ENCODE measurements at places on chromosomes 7 and 10.

DNA sequence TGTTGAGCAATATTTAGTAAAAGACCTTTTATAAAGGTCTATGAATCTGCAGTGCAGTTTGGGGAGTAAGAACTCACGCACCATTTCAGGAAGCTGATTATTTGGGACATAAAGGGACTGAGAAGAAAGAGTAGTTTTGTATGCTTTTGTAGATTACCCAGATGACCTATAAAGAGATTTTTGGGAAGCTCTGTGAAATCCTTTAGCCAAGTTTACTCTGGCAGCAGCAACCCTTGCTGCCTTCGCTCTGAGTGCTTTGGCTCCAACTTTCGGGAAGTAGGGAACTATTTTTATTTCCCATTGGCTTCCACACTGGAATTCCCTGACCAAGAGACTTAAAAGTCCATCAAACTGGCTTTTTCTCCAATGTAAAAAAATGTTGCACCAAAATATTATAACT is 1110.1 kb upstream of the PHF14 start:
- no peak for DNase-seq

DNA sequence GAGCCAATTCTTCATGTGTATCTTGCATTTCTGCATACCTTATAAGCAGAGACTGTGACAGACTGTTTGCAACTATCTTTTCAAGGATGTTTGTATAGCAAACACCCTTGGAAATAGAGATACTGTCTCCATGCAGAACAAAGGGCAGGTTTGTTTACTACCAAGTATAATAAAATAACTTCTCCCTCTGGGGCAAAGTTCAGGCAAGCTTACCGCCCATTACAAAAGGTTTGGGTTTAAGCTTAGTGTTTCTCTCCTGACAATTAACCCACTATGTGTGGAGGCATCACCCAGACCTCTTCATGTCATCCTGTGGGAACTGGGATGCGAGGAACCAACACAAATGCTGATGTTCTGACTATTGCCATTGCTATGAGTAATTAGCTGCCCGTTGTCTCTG is 479.1 kb upstream of the ZMIZ1 start:
- no peak for DNase-seq

- no peak for DNase-seq
Measured at GRCh38 chr7:4037308-4037707, 644.8 kb upstream of the FOXK1 start.

- DNase-seq = no peak
Measured at GRCh38 chr7:68244389-68244788, 1247.8 kb downstream of the TYW1 start.

GRCh38 chr7:156819733-156820295 is 73.2 kb downstream of the LMBR1 start:
- DNase-seq = no peak

DNA sequence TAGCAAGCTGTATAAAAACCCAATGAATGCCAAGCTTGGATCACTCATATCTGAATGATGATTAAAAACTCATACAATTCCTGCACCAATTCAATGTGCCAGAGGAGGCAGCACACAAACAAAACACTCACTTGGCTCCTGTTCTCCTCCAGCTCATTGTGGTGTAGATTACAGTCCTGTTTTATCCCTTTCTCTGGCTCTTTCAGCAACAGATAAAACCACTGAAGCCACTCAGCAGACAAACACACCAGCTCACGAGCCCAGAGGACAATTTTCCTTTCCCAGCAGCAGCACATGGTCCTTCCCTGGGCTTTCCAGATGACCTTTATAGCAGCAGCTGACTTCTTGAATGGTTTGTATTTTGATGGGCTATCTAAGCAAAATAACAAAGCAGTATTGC is 107.3 kb upstream of the STARD3NL start:
- no peak for DNase-seq

DNA sequence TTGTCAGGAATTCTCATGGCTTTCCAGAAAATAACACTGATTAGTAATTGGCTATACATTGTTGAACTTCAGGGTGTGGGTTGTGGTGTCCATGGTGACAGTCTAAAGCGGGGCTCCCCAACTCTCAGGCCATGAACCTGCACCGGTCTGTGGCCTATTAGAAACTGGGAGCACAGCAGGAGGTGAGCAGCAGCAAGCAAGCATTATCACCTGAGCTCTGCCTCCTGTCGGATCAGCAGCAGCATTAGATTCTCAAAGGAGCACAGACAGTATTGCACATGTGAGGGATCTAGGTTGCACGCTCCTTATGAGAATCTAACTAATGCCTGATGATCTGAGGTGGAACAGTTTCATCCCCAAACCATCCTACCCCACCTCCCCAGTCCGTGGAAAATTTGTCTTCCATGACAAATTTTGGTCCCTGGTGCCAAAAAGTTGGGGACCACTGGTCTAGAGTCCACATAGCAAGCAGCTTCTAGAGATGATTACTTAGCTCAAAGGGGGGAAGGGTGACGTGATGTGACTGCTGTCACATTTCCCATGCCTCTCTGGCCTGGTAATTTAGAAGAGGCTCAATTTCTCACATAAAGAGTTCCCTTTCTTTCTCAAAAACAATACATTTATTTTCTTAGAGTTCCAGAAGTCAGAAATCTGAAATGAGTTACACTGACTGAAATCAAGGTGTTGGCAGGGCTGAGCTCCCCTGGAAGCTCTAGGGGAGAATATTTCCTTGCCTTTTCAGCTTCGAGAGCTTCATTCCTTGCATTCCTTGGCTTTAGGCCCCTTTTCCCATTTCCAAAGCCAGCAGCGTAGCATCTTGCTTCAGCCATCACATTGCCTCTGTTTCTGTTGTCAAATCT is 17.6 kb upstream of the FAM221A start:
- no peak for DNase-seq

DNA sequence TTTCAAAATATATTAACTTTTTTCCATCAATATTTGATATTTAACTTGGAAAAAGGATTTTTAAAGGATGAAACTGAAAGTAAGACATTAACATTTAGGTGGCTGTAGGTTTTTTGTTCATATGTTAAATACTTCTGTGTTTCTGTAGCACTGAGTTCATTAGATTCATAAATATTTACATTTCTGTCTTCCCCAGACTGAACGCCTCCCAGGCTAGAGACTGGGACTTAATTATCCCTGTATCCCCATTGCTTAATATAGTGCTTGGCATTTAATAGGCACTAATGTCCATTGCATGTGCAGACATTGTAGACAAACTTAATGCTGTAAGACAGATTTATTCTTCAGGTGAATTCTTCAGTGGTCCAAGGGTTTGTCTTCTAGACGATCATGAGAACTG is 7.4 kb downstream of the PTPN12 start:
- no peak for DNase-seq

DNA sequence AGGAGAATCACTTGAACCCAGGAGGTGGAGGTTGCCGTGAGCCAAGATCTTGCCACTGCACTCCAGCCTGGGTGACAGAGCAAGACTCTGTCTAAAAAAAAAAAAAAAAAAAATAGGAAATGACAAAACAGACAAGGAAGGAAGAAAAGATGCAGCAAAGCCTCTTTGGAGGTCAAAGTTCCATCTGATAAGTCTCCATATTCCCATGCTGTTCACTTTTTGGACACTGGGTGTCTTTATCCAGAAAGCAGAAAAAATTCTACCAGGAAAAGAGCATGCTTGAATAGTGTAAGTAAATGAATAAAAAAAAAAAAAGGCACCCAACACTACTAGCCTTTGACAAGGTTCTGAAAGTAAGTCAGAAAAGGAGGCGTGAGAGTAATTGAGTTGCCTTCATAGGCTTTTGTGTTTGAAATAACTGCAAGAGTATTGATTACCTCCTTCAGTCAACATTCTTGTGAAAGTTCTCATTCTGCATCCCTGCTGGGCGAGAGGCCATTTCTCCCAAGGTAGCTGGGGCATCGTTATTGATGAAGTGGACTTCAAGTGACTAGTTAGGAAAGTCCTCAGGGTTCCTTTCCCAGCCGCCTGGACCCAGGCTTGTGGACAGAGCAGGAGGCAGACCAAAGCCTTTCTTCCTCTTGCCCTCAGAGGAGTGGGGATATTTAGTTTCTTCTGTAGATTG is 133.3 kb upstream of the KIF5B start:
- no peak for DNase-seq

GRCh38 chr10:114743521-114744231 is 77.9 kb upstream of the FHIP2A start:
- DNase-seq = no peak

GRCh38 chr7:142348100-142348499 is 90.2 kb upstream of the PRSS58 start:
- DNase-seq = no peak

- no peak for DNase-seq
Measured at GRCh38 chr7:142300689-142301088, 42.8 kb upstream of the PRSS58 start.

- DNase-seq = no peak
Measured at GRCh38 chr7:103657474-103657894, 211.5 kb upstream of the SLC26A5 start.

GRCh38 chr10:122301055-122301810 is 30.1 kb downstream of the BTBD16 start:
- no peak for DNase-seq

DNA sequence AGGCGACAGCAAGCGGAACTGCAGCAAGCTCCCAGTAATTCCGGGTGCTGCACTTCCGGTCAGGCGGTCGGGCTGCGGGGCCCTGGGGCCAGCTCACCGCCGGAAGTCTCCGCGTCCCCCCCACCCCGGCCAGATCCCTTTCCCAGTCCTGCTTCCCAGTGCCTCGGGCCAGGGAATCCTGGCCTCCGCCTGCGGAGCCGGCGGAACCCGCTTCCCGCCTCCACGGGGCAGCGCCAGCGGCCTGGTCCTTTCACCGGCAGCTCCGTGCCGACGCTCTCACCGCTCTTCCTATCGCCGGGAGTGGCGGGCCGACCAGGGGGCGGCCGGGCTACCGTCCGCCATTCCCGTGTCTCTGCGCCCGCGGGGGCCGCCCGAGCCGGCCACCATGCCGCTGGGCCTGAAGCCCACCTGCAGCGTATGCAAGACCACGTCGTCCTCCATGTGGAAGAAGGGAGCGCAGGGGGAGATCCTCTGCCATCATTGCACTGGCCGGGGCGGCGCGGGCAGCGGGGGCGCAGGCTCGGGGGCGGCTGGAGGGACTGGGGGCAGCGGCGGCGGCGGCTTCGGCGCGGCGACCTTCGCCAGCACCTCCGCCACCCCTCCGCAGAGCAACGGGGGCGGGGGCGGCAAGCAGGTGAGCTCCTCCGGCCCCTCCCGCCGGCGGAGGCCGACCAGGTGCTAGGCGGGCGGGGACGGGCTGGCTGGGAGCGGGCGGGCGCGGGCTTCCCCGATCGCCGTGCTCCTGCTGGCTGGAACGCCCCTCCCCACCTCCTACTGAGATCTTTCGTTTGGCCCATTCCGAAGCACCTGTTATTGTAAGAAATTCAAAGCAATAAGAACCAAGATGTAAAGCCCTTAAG is at the start of gene GATAD1:
TSS of gene GATAD1 (plus strand) at position 138 of the 860 bp plus-strand sequence. CDS start at position 386, 248 bp downstream.
- DNase-seq = peak; percentile 91

DNA sequence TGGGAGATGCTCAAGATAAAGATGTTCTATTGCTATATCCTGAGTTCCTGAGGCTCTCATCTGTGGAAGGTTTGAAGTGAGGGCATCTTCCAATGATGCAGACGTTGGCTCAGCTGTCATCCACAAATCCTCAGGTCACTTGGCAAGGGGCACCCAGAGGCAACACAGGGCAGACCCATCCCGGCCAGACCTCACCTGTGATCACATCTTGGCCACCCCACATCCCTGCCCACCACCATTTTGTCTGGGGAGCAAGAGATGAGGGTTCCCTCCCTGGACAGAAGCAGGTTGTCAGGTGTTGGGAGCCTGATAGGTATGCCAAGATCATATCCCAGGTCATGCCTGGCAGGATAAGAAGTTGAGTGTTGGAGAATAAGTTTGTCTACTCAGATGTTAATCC is 918.2 kb upstream of the ZNF722 start:
- no peak for DNase-seq

- no peak for DNase-seq
Measured at GRCh38 chr7:142319970-142320369, 62.1 kb upstream of the PRSS58 start.

GRCh38 chr10:51896849-51897248 is 197.5 kb upstream of the CSTF2T start:
- DNase-seq = no peak

GRCh38 chr7:24889611-24890010 is 90.4 kb downstream of the OSBPL3 start:
- no peak for DNase-seq

DNA sequence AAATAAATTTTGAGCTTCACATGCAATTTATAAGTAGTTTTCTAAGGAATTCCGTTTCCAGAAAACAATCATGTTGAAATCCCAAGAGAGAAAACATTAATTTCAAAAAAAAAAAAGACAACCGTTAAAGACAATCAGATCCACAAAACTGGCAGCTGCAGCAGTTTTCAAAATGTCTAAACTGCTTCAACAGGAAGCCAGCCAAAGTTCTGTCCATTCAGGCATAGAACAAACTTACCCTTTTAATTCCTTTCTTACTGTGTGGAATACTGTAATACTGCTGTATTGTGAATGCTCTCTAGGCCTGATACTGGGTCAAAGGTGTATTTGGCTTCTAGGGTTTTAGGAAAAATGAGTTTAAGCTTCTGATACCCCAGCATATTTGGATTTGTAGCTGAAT is 31.6 kb downstream of the HOXA1 start:
- no peak for DNase-seq

DNA sequence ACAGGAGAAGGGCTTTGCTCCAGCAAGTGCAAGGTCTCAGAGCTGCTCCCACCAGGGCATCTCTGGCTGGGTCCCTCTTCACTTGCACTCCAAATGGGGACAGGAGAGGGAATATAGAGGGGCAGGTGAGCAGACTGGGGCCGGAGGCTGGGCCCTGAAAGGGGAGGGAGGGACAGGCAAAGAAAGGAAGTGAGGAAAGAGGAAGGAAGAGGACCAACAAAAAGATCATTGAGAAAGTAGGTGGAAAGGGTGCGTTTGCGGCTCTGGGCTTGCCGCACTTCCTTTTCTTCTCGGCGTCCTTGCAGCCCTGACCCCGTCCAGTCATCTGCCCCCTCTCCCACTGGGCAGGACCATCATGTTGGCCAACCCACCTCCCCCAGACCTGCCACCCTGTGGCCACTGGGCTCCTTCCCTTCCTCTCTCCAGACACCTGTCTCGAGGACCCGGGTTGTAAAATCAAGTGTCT is 14.0 kb downstream of the ITPRIP start:
- DNase-seq = peak; percentile 51

DNA sequence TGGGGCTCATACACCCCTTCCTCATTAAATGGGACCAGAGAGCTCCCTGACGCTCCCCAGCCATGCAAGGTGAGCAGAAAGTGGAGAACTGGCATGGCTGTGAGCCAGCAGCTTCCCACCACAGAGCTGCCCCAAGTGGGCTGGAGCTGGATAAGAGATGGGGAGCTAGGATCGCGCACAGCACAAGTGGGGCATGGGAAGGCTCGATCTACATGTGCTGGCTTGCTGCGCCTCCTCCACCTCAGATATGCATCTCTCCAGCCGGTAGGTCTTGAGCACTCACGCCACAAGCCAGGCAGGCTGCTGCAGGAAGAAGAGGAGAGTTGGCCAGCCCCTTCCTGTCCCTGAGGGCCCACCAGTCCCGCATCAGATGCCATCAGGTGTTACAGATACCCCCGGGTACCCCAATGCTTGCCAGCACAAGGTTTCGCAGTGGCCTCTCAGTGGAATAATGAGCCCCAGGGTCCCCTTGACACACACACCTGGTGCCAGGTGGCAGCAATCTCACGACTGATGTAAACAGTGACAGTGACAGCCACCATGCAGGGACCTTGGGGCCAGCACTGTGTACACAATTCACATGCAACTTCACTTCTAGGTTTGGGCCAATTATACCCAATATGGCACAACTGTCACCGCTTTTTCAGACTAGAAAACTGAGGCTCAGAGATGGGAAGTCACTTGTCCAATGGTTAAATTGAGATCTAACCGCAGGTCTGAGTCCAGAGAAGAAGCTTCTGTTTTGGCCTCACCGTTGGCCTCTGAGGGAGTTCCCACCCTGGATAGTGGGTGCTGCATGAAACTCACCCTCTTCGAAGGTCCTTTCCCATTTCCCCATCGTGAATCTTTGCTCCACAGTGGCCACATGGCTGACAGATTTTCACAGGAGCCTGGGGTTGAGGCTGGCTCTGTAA is 79.3 kb downstream of the OAT start:
- DNase-seq = no peak
